Cardiac muscle cell (in vitro differentiated cells and primary cell): ENCODE measurements at places on chromosomes 3 and 15.

DNA sequence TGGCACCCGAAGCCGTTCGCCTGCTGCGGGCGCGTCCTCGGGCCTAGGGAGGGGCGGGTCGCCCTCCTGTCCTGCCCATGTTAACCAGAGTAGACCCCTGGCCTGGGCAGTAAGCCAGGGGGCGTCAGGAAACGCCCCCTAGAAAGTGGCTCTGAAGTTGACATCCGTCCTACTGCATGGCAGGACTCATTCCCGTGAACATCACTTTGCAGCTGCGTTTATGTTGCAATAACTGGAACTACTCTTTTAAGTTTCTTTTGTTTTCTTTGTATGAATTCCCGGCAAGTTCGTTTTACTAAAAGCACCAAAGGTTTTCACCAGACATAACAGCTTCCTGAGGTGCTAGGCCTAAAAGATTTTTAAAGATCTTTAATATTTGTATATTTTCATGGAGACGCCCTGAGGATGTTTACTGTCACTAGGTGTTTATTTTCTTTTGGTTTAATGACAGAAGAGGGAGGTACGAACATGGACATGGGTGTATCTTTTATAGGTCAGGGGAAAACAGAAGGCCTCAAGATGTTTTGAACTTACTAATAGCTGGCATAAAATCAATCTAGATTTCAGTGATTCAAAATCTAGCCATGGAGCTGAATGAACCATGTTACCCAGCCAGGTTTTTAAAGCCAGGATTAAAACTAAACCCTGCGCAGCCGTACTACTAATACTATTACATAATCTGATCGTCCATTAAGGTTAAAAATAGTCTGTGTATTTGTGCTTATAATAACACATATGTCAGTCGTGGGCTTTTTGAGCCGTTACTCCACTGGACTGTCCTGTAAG lies 1.0 kb downstream of the C15orf61 start:
- DNase-seq = no peak

DNA sequence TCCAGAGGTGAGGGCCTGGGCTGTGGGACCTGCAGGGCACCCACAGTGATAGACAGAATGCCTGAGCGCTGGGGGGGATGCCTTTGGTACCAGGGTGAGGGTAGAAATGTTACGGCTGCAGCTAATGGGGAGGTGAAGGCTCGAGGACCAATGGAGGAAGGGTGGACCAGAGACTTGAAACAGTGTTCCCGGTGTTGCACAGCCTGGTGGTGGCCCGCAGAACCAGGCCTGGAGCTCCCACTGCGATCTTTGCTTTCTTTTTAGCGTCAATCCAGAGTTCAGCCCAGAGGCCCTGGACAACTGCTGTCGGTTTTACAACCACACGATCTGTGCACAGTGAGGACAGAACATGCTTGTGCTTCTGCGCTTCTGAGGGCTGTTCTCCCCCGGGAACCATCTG lies 36.8 kb upstream of the PDE8A start:
- DNase-seq = no peak

GRCh38 chr15:29102911-29103823 lies 166.5 kb downstream of the NSMCE3 start:
- no peak for DNase-seq

- peak; percentile 94 for DNase-seq
Observed at GRCh38 chr15:28977377-28978010, 91.7 kb downstream of the APBA2 start.

GRCh38 chr3:158725348-158726011 lies 6.8 kb downstream of the RARRES1 start:
- DNase-seq = peak; percentile 97

DNA sequence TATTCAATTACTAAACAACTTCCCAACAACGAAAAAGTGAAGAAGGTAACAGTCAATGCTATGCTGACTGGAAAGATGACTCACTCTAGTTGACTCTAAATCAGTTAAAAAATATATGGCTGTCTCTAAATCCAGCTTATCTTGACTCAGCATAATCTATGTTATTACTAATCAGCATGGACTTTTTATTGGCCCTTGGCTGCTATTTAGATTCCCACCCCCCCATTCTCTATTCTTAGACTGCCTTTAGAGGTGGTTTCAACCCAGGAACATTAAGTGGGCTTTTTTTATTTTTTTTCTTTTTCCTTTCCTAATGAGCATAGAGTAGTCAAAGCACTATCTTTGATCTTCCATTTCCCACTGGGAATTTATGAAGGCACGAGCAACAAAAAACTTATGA lies 1.9 kb downstream of the PCOLCE2 start:
- DNase-seq = peak; percentile 40

DNA sequence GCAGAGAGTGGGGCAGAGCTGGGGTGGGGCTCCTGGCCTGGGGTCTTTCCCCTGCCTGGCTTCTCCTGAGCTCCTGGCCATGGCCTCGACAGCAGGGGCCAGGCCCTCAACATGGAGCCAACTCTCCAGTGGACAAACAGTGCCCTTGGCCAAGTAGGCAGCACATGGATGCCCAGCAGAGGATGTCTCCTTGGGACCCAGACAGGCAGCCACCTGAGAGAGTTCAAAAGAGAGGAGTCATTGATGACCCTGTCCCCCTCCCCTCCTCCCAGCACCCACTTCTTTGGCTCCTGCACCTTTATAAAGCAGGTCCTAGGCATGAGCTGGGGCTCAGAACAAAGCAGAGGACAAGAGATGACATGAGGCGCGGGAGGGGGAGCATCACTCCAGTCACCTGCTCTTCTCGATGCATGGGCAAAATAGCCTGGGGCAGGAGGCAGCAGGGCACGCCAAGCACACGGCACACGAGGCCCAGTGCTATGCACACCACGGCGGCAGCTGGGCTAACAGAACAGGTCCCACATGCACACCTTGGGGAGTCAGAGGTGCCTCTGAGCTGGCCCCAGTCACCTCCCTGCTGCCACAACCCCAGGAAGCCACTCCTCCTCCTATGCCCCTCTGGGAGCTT lies 27.4 kb downstream of the SHISA5 start:
- no peak for DNase-seq

- no peak for DNase-seq
Observed at GRCh38 chr3:58804914-58805313, 138.3 kb upstream of the FAM3D start.

GRCh38 chr3:43268636-43269035 lies 17.7 kb upstream of the SNRK start:
- DNase-seq = no peak

GRCh38 chr3:188154014-188154808 lies at the start of gene LPP:
LPP (plus strand) TSS chr3:188154157; CDS start chr3:188406121, 251,964 bp downstream.
- peak; percentile 89 for DNase-seq
